ENCODE measurements at places on chromosomes 3 and 15.
A peak's percentile ranks its signal among the peaks of the same experiment; 100 is the strongest.

- DNase-seq, result no peak
These were observed 30.2 kb downstream of the LYSMD4 start for GRCh38 chr15:99702895-99703602.

DNA sequence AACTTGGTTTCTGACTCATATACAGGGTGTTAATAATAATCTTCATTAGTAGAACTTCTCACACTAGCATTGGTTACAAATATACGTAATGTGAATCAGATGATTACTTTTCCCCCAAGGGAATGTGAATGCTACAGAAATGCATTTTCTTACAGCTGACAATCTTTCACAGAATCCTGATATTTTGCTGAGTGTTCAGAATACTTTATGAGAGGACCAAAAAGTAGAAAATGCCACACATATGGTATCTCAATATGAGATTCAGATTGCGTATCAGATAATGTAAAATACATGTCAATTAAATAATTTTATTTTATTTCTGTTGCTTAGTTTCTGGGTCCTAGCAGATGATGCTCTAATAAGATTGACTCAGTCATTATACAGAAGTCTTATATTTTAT, 979.9 kb upstream of the GBE1 start:
- DNase-seq, result no peak

- DNase-seq, result no peak
These were observed 47.9 kb upstream of the LIPC start for GRCh38 chr15:58383876-58384275.

DNA sequence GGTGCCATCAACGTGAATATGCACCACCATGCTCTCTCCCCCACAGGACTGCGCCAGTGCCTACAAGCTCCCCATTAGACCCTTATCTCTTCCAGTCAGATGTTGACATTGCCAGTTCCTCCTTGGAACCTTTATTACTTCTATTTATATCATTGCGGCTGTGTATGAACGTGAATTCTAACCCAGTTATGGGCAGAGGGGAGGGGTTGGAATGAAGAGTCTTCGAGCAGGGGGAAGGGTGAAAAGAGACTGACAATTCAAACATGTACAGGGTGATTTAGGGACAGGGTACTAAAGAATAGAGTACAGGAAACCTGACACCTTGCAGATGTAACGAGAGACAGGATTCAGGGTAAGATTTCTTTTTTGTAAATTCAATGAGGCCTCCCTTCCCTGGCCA, 41.8 kb upstream of the ST6GAL1 start:
- no peak for DNase-seq

GRCh38 chr15:87269566-87269965, 987.0 kb downstream of the NTRK3 start:
- DNase-seq, result no peak

DNA sequence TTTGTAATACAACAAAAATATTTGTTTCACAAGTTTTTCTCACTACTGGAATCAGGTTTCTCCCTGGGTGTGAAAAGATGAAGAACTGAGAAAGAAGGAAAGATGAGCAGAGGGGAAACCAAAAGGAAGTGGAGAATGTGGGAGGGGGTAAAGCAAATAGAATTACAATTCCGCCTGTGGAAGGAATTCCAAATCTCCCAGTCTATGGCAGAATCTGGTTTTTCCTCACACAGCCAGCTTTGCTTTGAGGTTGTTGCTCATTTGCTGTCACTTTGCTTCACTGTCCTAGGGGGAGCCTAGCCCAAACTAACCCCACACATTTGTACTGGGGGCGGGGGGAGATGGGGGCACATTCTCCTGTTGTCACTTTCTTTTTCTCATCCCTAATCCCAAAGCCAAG, 43.9 kb downstream of the RPL22L1 start:
- no peak for DNase-seq

- DNase-seq, result peak; percentile 87
These were observed at the start of gene SFMBT1 for GRCh38 chr3:53045518-53046170. SFMBT1 (minus strand) TSS chr3:53046073; CDS start chr3:52969128, 76,945 bp downstream.

DNA sequence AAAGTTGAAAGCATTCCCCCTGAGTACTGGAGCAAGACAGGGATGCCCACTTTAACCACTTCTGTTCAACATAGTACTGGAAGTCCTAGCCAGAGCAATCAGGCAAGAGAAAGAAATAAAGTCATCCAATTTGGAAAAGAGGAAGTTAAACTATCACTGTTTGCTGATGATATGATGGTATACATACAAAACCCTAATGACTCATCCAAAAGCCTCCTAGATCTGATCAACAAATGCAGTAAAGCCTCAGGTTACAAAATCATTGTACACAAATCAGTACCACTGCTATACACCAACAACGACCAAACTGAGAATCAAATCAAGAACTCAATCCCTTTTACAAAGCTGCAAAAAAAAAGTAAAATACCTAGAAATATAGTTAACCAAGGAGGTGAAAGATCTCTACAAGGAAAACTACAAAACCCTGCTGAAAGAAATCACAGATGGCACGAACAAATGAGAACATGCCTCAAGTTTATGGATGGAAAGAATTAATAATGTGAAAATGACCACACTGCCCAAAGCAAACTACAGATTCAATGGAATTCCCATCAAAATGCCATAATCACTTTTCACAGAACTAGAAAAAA, 40.3 kb downstream of the RPL39L start:
- no peak for DNase-seq

DNA sequence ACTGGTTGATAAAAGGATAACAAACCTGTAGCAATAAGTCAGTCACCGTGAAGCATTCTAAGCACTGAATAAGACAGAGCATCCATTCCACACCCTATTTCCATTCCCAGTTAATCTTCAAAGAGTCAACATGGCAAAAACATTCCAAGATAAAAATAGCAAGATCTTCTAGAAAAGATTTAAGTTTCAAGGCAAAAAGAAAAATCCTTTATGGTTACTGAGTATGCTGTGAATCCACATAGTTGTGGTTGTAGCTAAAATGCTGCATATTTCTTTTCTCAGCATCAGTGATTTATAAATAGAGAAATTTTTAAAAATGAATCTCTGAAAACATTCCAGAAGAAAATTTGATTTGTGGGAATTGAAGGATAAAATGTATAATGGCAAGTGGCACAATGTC, 21.1 kb downstream of the GAP43 start:
- DNase-seq, result no peak

- DNase-seq, result no peak
These were observed 192.9 kb downstream of the RYR3 start for GRCh38 chr15:33503681-33504080.

DNA sequence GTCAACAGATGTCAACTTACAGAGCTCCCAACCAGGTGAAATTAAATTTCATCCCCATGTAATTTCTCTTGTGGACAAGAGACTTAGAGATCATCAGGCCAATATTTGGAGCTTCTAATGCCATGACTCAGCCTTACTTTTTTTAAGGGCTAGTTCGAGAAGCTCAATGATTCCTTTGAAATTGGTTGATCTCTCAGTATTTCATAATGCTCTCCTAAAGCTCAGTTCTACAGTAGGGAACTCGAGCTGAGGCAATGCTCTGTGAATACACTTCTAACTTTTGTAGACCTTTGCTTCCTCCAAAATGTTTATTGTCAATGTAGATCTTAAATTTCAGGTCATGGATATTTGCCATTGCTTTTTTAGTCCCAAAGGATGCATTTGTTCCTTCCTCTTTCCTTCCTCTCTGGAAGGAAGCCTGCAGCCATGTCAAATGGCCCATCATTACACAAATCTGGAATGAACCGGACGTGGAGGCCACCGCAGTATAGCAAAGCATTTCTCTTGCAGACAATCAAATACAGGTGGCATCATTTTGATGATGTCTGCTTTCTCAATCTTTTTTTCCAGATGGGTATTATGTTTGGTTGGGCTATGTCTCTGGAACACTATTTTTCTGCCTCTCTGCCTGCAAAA, 28.3 kb downstream of the STARD5 start:
- DNase-seq, result peak; percentile 34

GRCh38 chr3:123670743-123671142, 85.9 kb upstream of the HACD2 start:
- no peak for DNase-seq

GRCh38 chr3:196563721-196564225, 4.6 kb downstream of the WDR53 start:
- DNase-seq, result peak; percentile 51

DNA sequence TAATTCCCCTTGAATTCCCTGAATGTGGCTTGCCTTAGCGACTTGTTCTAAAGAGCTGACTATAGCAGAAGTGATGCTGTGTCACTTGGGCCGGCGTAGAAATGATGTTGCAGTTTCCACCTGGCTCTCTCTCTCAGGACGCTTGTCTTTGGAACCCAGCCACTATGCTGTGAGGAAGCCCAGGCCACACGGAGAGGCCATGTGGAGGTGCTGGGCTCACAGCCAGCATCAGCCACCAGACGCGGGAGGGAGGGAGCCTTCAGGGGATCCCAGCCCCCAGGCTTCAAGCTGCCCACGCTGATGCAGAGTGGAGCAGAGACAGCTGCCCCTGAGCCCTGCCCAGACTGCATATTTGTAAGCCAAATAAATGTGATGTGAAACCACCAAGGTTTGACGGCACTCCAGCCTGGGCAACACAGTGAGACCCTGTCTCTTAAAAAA, 18.6 kb downstream of the RNU5B-1 start:
- no peak for DNase-seq

GRCh38 chr3:125035217-125035616, 20.6 kb downstream of the HEG1 start:
- no peak for DNase-seq

DNA sequence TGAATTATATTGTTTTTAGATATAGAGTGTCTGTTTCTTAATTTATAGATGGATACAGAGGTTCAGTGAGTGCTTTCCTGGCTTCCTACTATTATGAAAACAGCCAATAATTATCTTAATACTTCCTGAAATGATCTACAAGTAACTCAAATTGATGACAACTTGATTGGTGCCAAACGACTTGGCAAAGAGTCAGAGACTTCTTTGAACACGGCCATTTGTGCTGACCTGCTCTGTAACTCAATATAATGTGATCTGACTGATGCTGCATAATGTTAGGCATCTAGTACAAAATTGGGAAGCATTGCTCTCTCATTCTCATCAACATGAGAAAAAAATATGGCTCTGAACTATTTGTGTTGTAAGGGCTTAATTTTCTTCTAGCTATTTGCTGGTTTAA, 193.9 kb downstream of the DIPK2A start:
- no peak for DNase-seq

DNA sequence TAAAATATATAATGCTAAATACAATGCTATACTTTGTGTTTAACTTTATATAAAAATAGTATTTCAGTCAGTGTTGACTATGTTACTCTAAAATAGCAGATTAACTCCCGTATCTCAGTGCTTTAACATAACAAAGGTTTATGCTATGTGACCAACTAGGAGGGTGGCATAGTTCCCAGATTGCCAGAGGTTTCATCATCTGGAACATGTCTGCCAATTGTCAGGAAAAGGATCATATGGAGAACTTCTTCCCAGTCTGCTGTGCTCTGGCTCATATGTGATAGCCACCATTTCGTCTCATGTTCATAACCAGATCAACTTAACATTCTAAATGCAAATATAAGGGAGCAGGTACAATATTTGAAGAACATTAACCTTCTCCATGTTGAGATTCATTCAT, 720.2 kb downstream of the MCTP2 start:
- DNase-seq, result no peak

DNA sequence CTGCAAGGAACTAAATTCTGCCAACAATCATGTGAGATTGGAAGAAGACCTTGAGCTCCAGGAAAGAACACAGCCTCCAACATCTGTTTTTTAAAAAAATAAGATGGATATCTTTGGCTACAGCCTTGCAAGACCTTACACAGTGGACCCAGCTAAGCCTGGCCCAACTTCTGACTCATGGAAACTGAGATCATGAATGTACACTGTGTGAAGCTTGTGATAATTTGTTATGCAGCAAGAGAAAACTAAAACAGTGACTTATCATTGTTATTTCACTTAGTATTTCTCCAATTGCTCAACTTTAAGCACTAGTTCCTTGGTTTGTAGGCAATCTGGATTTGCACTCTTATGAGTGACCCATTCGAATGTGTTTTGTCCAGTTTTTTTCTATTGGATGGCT, 29.3 kb downstream of the SHQ1 start:
- no peak for DNase-seq

- no peak for DNase-seq
These were observed 1.9 kb upstream of the THBS1 start for GRCh38 chr15:39578851-39579486.

DNA sequence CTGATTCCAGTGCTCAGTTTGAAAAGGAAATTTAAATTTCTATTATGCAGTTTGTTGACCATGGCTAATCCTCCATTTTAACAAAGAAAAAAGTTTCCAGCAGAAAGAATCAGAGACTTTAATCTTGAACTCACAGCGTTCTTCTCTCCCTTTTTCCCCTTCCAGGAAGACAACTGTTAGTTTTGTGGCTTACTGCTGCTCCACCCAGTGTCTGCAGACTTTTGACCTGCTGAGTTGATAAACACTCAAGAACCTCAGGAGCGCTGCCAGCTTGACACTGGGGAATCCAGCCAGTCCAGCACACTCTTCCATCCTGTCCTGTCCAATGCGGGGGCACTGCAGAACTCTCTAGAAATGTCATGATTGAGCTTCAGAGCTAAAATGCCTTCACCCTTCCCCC, 134.6 kb downstream of the LRRC28 start:
- DNase-seq, result peak; percentile 22

DNA sequence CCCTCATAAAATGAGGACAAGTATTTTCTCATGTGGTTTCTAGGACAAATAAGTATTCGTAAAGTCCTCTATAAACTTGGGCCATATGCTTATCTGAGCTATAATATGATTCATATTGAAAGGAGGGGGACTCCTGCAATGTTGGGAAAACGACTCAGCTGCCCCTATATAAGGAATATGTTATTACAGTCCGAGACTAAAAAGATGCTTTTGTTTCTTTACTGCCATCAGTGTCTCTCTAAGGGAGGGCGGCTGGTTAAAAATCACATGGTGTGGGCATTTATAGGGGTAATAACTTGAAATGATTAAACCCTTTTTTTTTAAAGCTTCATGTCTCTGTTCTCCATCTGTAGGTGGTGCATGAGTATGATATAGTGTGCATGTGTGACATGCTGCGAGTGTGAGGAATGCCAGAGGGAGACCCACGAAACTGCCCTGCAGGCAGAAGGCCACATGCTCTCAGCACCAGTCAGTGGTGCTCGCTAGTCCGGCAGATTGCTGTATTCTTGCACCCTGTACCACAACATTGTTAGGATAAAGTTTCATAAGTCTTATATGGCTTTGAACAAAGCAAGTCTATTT, 256.0 kb upstream of the CTDSPL start:
- no peak for DNase-seq

Measured in CD4-positive, alpha-beta T cell treated with Interleukin-6 for 4 hours (primary cell).